ENCODE measurements at places on chromosomes 1 and 21.

- no peak for DNase-seq
Measured at GRCh38 chr1:38020396-38020795, 7.9 kb downstream of the UTP11 start.

DNA sequence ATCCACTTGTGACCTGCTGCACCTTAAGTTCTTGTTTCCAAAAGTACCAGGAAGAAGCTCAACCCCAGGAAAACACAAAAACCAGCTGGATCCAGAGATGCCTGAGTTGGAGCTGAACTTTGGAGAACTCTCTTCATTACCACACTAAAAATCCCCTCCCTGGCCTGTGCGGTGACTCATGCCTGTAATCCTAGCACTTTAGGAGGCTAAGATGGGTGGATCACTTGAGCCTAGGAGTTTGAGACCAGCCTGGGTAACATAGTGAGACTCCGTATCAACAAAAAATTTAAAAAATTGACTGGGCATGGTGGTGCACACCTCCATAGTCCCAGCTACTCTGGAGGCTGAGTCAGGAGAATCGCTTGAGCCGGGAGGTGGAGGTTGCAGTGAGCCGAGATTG is 6.2 kb downstream of the MAP1LC3C start:
- no peak for DNase-seq

DNA sequence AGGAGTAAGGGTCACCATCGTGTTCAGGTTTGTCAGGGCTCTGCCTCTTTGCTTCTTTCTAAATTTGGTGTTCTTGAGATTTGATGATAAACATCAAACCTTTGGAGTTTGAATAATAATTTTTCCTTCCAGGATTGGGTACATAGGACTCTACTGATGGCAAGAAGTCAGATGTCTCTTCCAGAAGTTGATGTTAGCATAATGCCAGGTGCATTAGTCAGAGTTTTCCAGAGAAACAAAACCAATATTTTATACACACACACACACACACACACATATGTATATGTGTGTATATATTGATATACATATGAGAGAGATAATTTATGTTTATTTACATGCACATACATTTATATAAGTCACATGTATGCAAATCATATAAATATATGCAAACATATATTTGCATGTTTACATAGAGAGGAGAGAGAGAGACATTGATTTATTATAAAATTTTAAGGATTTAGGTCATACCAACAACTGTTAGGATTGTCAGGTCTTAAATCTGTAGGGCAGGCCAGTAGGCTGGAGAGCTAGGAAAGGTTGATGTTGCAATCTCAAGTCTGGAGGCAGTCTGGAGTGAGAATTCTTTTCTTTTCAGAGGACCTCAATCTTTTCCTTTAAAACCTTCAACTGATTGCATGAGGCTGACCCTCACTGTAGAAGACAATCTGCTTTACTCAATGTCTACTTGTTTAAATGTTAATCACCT is 199.2 kb downstream of the HLX start:
- no peak for DNase-seq

DNA sequence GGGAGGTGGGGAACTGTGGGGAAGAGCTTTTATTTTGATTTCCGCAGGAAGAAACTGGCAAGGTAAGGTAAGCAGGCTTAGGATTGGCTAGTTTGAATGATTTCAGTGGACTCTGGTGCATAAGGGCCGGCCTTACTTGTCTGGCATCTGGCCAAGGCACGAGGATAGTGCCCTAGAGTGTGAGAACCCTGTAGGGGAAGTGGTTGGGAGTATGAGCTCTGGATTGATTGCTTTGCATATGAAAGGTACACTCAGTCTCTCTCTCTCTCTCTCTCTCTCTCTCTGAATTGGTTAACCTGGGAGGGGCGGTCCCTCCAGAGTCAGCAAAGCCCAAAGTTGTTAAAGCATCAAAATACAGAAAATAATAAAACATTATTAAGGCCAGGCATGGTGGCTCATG is 463.0 kb downstream of the SIPA1L2 start:
- peak; percentile 41 for DNase-seq

GRCh38 chr1:72060466-72061245 is 221.7 kb downstream of the NEGR1 start:
- DNase-seq, result no peak

DNA sequence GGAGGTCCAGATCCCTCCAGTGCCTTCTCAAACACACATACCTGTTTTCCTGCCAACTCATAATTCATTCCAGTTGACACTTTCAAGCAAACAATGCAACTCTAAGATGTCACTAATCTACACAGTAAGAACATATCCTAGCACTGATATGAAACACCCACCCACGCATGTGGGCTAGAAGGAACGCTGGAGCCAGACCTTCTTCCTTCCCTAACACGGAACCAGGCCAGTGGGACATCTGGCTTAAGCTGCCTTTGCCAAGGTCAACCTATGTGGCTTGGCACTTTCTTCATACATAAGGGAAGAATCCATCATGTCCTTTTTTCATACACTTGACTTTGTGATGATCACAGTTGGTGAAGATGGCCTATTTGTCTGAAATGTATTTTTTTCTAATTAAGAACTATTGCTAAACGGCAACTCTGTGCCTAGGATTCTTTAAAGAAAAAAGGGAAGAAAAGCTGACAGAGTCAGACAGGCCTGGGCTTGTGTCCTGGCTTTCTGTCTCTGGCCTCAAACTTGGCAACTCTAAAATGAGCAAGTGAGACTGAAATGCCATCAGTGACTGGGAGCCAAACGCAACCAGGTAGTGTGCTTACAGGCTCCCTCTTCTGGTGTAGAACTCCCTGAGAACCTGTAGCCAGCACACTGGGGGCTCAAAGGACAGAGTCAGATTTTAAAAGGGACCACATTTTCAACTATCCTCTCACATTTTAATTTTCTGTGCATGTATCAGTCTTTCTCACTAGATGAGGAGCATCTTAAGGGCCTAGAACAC is 92.6 kb upstream of the BEND5 start:
- no peak for DNase-seq

DNA sequence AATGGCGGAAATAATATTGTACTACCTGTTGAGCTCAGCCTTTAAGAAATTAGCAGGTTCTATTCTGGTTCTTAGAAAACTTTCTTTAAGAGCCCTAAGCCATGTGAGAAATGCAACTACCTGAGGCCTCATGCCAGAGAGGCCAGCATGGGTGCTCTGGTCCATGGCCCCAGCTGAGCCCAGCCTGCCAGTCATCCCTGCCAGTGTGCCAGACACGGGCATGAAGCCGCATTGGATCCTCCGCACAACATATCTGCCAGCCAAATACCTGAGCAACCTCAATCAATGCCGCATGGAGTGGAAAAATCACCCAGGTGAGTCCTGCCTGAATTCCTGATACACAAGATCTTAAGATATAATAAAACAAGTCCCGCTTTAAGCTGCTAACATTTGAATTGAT is 91.8 kb downstream of the C21orf91 start:
- no peak for DNase-seq

DNA sequence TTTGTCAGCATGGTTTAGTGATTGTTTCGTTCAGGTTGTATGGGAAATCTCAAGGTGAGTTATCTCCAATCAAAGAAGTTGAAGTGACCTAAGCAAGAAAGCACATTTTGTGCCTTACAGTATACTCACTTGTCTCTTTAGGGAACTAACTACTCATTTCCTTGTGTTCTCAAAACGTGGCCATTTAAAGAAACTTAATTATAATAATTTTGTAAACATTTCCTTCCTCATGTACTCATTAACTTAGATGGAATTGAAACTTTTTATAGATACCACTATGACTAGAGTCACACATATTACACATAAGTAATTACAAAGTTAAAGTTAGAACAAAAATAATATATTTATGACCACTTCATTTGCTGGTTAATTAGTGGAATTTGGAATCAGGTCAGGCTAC is 552.6 kb downstream of the MRPL39 start:
- DNase-seq, result no peak

- no peak for DNase-seq
Measured at GRCh38 chr1:33408093-33408436, 22.8 kb downstream of the PHC2 start.

Measured in NCI-H1048 (cell line).